Brain microvascular endothelial cell (primary cell): ENCODE measurements at places on chromosomes 1 and 21.

- DNase-seq: no peak
Measured at GRCh38 chr21:45269861-45270260, 17.8 kb downstream of the POFUT2 start.

GRCh38 chr21:34035619-34036354 lies 37.6 kb upstream of the MRPS6 start:
- no peak for DNase-seq

GRCh38 chr21:46253610-46254124 lies 25.1 kb upstream of the LSS start:
- DNase-seq: no peak

- DNase-seq: no peak
Measured at GRCh38 chr1:163240705-163241104, 38.0 kb upstream of the RGS5 start.

DNA sequence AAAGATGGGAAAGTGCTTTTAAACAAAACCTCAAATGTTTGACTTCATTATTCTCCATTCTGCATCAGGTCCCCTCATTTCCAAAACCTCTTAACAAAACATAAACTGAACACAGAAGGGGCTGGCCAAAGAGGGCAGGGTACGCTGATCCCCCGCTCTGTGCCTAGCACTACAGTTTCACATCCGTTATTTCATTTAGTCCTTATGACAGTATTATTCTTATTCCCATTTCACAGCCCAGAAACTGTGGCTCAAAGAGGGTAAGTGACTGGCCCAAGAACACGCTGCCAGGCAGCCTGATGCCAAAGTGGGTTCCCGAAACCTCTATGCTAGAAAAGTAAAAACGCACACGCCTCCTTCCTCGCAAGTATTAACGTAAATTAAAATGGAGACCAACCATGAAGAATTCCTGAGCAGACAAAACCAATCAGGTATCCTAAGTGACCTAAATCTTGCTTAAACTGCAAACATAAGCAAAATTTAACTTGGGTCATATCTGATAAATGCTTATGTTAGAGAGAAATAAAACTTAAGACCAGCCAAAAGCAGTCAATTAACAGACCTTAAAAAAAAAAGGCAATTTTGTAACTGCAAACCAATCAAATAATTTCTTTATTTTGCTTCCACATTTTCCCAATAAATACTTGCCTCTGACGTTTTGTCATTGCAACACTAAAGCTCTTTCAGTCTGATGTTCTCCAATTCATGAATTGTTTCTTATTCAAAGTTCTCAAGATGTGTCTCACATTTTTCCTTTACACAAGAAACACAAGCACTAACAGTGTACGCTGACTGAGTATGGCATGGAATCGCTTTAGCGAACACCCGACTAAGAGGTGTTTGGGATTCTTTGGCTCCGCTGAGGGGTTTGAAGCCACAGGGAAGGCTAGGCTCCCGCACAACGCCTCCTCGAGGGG lies 653 bp downstream of the CASP9 start:
- no peak for DNase-seq

DNA sequence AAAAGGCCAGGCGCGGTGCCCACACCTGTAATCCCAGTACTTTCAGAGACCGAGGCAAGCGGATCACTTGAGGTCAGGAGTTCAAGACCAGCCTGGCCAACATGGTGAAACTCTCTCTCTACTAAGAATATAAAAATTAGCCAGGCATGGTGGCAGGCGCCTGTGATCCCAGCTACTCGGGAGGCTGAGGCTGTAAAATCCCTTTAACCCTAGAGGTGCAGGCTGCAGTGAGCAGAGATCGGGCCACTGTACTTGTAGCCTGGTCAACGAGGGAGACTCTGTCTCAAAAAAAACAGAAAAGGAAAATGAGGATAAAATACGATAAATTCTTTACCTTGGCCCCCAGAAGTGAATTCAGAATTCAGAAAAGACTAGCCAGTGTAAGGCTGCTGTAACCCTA lies 1.6 kb downstream of the TMEM50B start:
- DNase-seq: no peak

- DNase-seq: no peak
Measured at GRCh38 chr1:59026472-59026948, 242.7 kb upstream of the JUN start.

DNA sequence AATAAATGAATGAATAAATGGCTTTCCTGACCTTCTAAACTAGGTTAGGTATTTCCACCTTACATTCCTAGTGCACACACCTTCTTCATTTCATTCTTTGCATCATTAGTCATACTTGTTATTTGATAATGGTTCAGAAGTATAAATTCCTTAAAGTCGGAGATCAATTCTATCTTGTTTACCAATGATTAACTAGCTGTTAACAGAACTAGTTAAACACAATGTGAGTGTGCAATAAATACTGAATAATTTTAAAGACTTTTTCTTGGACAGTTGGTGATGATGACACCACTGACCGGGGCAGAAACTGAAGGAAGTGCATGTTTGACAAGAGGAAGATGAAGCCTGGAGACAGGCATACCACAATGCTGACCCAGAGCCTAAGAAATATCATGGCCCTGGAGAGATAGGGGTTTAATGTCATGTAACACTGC lies 207.1 kb upstream of the DEPDC1 start:
- DNase-seq: no peak

DNA sequence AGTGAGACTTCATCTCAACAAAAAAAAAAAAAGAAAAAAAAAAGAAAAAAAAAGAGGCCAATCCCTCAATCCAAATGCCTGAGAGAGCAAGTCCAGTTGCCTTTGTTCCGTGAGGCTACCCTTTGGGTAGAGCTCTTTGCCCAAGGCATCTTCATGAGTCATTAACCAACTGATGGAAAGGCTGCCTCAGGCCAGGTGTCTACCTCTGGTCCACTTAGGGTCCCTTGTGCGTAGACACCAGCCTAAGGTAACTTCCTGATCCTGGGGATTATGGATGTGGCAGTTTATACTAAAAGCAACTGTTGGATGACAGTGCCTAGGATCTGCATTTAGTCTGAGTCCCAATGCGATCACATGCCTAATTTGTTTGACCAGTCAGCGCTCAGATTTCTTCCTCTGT lies 20.7 kb upstream of the ZNF326 start:
- no peak for DNase-seq

GRCh38 chr1:107896936-107897335 lies 68.0 kb downstream of the VAV3 start:
- DNase-seq: no peak

- DNase-seq: no peak
Measured at GRCh38 chr1:4052657-4053056, 152.6 kb upstream of the C1orf174 start.

DNA sequence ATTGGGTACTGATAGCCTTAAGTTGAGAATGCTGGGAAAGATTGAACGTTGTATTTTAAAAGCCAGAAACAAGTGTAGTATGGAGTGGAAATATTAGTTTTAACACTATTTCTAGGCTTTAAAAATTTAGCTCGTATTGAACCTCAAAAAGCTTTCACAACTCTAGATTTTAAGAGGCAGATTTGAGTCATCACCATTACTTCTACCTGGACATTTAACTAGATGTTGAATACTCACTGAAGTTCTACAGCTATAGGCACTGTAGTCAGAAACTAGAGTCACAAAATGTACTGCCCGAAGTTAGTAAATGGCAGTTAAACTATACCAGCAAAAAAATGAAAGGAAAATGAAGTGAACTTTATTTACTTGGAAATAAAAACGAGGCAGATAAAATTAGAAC lies 96.5 kb downstream of the NEK7 start:
- no peak for DNase-seq

- DNase-seq: peak; percentile 83
Measured at GRCh38 chr1:232385221-232385620, 244.7 kb downstream of the SIPA1L2 start.

- DNase-seq: no peak
Measured at GRCh38 chr1:14800500-14801076, 202.1 kb downstream of the KAZN start.

DNA sequence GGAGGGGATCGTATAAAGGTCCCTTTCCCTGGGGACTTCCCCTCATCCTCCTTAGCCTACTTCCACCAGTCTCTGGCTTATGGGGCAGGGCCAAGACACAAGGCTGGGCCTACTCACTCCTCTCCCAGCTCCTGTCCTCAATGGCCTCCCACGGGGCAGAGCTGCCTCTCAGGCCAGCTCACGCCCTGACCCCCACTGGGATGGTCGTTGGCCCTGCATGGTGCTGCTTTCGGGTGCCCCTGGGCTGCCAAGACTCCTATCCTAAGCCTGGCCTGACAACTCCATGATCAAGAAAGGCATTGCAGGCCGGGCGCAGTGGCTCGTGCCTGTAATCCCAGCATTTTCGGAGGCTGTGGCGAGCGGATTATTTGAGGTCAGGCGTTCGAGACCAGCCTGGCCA lies 6.2 kb downstream of the CPLANE2 start:
- no peak for DNase-seq

- no peak for DNase-seq
Measured at GRCh38 chr1:28540651-28541050, 12.2 kb upstream of the TRNAU1AP start.

DNA sequence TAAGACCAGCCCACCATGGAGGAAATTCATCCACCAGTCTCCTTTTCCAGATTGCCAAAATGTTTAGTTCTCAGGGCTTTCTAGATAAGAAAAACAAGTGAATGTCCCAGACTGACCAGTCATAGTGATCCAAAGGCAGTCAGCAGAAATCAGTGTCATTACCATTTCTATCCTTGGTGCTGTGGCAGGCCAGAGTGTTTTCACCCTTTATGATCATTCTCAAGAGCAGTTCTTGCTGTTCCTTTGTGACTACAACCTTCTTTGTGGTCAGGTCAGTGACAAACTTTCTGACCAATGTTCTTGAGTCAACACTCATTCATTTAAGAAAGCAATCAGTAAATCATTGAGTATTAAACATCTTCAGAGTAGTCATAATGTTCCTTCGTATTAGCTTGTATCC lies 7.3 kb upstream of the DHCR24 start:
- DNase-seq: no peak

GRCh38 chr1:198106011-198106410 lies 50.8 kb upstream of the NEK7 start:
- DNase-seq: no peak

DNA sequence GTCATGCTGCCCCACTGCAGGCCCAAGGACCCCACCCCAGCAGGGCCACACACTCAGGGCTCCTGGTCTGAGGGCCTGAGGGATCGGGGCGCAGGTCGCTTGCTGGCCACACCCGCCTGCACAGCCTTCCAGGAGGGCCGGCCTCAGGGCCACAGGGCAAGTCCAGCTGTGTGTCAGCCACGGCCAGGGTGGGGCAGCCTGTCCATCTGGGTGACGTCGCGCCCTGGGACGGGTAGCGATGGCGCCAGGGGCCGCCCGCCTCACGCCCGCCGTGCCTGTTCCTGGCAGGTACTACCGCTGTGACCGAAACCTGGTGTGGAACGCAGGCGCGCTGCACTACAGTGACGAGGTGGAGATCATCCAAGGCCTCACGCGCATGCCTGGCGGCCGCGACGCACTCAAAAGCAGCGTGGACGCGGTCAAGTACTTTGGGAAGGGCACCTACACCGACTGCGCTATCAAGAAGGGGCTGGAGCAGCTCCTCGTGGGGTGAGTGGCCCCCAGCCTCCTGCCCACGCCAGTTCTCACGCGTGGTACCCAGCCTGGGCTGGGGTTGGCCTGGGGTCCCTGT lies 2.5 kb downstream of the COL6A1 start:
- DNase-seq: no peak

DNA sequence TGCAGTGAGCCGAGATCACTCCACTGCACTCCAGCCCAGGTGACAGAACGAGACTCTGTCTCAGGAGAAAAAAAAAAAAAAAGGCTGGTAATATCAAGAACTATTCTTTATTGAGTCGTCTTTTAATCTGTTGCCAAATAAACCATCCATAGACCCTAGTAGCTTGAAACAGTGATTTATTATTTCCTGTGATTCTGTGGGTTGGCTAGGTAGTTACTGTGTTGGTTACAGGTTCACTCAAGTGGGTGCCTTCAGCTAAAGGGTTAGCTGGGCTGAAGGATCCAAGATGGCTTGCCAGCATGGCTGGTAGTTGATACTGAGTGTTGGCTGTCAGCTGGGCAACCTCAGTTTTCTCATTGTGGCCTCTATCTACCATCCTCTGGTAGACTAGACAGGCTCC lies 9.2 kb downstream of the TLCD4 start:
- DNase-seq: no peak

- DNase-seq: no peak
Measured at GRCh38 chr1:179857009-179857408, 20.6 kb downstream of the TOR1AIP2 start.

GRCh38 chr1:67061266-67061665 lies 7.3 kb upstream of the SLC35D1 start:
- DNase-seq: no peak

DNA sequence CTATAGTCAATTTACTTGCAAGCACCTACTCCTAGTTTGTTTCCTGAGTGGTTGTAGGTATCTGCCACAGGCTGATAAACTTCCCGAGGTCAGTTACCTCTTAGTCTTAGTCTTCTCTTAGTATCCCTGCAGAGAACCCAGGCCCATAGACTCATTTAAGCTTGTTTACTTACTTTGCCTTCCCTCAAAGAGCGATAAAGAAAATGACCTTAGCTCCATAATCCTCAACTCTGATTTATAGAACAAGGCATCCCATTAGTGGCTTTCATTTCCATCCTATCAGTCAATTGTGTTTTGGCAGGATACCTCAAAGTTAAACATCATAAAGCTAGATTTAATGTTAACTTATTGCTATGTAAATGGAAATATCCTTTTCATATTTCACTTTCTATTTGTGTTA lies 119.7 kb downstream of the UCHL5 start:
- DNase-seq: no peak

DNA sequence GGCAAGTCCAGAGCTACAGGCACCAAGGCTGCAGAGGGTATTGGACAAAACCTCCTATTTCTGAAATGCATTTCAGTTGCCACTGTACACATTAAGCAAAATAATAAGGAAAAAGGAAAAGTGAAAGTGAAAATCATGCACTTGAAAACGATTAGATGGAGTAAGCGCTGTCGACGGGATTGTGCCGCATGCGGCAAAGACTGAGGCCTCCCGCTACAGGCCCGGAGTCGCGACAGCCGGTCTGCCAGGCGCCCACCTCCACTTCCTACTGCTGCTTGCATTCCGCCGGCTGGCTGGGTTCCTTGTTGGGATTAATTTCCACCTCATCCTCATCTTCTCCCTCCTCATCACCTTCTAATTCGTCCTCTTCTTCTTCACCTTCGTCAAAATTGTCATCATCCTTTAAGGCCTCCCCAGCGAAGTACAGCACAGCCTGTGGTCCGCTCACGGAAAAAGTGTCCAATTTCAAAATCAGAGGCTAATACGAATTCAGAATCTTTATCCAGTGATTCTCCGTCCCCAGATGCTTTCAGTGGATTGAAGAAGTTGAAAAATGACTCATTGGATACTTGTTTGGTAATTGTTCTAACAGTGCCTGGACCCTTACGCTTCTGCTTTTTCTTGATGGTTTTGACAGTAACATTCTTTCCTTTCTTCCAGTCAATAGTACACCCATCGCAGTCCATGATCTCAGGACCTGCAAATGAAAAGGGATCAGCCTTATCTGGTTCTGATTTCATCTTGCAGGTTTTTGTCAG lies 38.0 kb downstream of the CD58 start:
- no peak for DNase-seq

GRCh38 chr21:41318218-41318617 lies 1.6 kb downstream of the FAM3B start:
- DNase-seq: no peak
